ENCODE measurements at places on chromosomes 2 and 18.

- no peak for DNase-seq
Measured at GRCh38 chr2:20632446-20632990, 18.4 kb downstream of the HS1BP3 start.

DNA sequence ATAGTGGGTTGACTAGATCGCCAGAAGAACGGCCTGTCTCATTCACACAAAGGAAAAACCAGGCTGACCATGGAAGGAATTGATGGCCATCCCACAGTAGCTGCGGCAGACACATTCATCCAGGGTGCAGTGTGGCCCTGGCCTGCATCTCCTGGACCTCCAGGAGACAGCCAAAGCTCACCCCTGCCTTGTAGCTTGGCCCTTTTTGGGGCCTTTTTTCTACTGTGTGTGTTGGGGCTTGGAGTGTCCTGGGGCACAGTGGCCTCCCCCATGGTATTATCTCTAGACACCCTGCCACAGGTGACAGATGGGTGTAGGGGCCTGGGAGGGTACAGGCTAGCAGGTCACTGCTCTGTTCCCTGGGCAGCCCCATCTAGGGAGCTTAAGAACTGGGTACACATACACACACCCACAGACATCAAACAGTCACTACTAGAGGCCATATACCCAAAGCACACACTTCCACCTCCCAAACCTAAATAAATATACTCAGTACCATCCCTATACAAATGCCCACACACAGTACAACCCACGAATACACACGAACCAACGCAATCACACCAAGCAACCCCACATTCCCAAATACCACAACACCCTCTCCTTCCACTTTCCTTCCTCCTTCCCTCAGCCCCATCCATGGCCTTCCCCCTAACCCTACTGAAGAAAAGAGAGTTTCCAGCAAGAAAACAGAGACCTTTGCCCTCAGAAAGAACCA lies 8.6 kb downstream of the EN1 start:
- no peak for DNase-seq

DNA sequence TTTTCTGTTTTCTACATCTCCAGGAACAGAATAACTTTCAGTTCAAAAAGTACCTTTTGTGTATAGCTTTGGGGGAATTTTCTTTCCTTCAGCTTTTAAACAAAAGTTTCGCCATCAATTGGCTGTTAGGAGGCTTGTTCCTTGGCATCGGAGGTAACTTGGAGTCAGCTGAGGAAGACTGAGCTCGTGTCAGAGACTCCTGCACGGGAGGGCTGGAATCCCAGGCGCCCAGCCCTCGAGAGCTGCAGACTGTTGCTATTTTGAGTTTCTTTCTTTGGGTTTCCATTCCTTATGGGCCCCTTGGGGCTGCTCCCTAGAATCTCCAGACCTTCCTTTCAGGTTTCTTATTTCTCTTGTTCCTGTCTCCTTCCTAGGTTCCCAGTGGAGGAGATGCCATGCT lies 8.1 kb downstream of the EMILIN2 start:
- DNase-seq: no peak

DNA sequence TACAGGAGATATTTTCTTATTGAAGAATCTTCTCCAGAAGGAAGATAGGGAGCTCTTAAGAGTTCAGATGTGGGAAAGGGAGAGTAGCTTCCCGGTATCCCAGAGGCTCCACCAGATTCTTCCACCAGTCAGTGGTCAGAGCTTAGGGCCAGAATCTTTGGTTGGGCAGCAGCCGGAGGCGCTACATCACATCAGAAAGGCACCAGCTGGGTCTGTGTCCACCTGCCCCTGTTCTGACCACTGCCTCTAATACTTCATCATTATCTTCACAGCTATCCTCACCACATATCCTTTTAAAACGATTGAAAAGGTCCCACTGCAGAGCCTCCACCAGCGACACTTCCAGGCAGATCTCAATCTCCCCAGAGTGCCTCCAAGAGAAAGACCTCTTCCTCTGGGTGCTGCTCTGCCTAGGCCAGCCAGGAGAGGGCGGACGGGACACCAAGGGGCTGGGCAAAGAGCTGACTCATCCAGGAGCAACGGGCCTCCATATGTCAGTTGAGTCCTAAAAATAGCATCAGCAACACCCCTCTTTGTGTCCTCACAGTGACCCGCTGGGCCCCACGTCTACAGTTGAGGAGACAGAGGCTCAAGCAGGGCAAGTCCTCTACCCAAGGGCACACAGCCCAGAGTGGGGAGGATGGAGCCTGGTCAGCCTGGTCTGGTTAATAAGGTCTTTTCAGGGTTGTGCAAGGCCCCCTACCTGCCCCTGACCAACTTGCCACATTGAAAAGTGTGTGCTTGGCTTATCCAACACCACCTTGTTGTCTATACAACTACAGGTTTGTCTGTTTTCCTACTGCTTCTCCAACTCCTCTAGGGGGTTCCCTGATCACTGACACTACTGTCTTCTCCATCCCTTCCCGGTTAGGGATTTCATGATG lies 81.2 kb downstream of the ADD2 start:
- peak; percentile 53 for DNase-seq

GRCh38 chr2:11987151-11987550 lies 240.7 kb downstream of the LPIN1 start:
- no peak for DNase-seq

- no peak for DNase-seq
Measured at GRCh38 chr18:11118051-11118766, 31.2 kb downstream of the PIEZO2 start.

DNA sequence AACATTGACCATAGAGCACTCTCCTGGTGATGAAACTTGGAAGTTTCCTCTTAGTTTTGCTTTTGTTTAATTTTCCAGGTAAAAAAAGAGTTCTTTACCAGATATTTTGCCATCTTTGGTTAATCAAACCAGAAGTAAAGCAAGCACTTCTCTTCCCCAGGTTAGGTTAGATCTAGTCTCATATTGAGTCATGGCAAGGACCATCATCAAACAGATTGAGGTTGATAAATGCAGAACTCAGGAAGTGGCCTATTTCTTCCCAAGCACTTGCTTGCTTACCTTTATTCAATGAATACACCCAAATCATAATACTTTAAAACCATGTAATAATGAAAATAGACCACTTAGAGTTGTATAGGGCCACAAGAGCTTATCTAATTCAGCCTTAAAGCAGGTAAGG lies 23.4 kb downstream of the DNAH6 start:
- peak; percentile 52 for DNase-seq

- DNase-seq: no peak
Measured at GRCh38 chr2:136248242-136248641, 130.3 kb upstream of the CXCR4 start.

- peak; percentile 30 for DNase-seq
Measured at GRCh38 chr2:190947711-190948251, 66.2 kb downstream of the STAT1 start.

GRCh38 chr2:42618972-42619371 lies 50.5 kb downstream of the MTA3 start:
- DNase-seq: peak; percentile 41

- DNase-seq: no peak
Measured at GRCh38 chr2:163752267-163752666, 16.5 kb upstream of the FIGN start.

GRCh38 chr18:6785001-6785400 lies 55.5 kb downstream of the ARHGAP28 start:
- DNase-seq: no peak

DNA sequence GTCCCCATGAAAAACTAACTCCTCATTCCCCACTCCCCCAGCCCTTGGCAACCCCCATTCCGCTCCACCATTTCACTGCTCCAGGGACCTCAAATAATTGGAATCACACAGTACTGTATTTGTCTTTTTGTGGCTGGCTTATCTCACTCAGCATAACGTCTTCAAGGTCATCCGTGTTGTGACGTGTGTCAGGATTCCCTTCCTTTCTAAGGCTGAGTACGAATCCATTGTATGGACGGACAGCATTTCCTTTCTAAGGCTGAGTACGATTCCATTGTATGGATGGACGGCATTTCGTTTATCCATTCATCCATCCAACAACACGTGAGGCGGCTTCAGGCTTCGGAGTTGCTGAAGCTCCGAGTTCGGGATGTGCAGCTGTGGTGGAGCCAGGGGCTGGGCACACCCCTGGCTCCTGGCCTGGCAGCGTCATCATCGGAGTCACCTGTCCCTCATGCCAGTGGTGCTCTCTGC lies 1.2 kb upstream of the ASB1 start:
- DNase-seq: no peak

GRCh38 chr2:205932861-205933260 lies 153.1 kb downstream of the INO80D start:
- DNase-seq: no peak

DNA sequence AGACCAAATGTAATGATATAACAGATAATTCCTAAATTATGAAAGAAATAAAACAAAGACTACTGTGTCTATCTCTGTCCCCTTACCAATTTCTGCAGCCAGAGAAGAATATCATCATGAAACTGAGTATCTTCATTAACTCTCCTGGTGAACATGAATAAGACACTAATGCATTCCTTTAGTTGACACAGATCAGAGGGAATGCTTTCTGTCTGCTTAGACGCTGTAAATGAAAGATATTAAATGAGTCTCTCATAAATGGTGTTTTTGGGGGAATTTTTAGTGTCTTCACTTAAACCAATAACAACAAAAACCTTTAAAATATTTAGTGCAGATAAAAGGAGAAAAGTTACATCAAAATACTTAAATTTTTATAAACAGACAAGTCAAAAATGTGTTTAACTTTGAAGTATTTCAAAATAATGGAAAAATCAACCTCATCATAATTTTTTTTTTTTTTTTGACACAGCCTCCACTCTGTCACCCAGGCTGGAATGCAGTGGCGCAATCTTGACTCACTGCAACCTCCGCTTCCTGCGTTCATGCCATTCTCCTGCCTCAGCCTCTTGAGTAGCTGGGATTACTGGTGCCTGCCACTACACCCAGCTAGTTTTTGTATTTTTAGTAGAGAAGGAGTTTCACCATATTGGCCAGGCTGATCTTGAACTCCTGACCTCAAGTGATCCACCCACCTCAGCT lies 16.0 kb downstream of the EPG5 start:
- no peak for DNase-seq

DNA sequence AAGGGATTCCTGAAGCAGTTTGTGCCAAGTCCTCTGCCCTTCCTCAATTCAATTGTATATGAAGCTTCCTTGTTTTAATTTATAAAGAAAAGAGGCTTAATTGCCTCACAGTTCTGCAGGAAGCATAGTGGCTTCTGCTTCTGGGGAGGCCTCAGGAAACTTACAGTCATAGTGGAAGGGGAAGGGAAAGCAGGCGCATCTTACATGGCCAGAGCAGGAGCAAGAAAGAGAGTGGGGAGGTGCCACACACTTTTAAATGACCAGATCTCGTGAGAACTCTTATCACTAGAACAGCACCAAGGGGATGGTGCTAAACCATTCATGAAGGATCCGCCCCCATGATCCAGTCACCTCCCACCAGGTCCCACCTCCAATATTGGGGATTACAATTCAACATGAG lies 114.2 kb downstream of the SGPP2 start:
- no peak for DNase-seq

DNA sequence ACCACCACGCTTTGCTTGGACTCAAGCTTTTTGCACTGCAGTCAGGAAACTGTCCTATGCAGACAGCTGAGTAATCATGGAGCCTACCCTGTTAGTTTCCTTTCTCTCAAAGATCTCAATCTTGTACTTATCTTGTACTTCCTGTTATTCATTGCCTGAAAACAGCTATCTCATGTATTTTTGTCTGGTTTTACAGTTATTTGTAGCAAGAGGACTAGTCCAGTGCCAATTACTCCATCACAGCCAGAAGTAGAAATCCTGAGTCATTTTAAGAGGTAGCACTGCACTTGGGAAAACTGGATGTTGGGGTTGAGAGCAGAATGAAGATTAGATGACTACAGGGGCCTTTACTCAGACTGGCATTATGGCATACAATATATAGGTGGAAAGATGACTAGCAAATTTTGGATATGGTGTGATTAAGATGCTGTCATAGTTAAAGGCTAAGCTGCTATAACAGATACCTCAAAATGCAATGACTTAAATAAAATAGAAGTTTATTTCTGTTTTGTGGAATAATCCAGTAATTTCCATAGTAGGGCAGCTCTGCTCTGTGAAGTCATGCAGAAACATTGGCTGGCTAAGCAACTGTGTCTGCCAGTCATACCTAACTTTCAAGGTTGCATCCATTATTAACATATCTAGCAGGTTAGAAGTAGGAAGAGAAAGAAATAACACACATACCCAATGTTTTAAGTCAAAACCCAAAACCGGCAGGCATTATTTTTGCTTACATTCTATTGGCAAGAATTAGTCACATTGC lies 21.1 kb upstream of the CHMP3 start:
- DNase-seq: peak; percentile 72

DNA sequence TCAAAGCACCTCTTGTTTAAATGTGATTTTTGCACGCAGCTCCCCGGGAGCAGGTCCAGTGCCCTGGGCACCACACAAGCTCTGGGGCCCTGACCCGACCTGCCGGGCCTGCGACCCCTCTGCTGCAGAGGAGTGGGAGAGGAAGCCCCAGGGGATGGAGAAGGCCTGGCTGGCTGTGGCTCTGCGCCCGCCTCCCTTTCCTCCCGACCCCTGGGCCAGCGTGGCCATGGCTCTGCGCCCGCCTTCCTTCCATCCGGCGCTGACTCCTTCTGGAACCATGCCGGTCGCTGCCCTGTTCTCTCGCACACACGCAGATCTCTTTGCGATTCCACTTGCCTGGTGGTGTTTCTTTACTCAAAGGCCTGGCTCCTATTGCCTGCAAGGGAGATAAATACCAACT lies 166.5 kb upstream of the SALL3 start:
- no peak for DNase-seq

DNA sequence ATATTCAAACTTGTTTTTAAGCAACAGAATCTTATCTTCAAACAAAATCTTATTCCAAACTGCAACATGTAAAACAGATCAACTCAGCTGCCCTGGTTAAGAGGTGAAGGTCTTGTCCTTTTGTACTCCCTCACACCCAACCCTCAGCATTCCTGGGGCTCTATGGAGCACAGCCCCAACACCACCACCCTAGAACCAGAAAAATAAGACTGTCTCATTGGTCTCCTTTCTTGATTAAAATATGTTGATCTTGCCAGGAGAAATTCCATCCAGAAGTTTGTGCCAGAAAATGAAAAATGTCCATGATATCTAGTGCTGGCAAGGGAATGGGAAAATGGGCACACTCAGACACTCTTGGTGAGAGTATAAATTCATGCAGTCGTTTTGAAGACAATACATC lies 62.1 kb upstream of the TMEM17 start:
- no peak for DNase-seq

- no peak for DNase-seq
Measured at GRCh38 chr18:12044591-12044990, 49.1 kb upstream of the ANKRD62 start.

DNA sequence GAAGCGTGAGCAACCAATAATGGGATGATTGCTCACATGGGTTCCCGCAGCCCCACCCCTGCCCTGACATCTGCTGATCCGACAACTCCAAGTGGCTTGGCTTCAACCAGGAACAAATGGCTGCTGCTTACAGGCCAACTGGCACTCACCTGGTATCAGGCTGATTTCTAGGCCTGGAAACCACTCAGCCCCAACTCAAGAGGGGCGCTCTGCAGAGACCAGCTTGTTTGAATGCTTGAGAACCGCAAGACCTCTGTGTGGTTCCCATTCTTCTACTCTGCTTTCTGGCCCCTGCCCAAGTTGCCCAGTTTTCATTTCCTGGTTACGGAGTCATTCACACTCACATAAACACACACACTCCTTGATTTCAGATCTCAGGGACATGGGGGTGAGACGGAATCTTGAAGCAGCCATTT lies 52.0 kb downstream of the TNP1 start:
- no peak for DNase-seq

- peak; percentile 81 for DNase-seq
Measured at GRCh38 chr2:64646007-64646880, 7.5 kb downstream of the SERTAD2 start.

All from activated CD4-positive, alpha-beta T cell treated with anti-CD3 and anti-CD28 coated beads, Interleukin-10, Interleukin-2, amounts not matched to agents 100 ng/mL and 50 ng/mL, durations not matched to agents 16 hours and 8 hours (primary cell).